T-cell (primary cell): ENCODE measurements at places on chromosomes 3 and 15.
A peak's percentile ranks its signal among the peaks of the same experiment; 100 is the strongest.

DNA sequence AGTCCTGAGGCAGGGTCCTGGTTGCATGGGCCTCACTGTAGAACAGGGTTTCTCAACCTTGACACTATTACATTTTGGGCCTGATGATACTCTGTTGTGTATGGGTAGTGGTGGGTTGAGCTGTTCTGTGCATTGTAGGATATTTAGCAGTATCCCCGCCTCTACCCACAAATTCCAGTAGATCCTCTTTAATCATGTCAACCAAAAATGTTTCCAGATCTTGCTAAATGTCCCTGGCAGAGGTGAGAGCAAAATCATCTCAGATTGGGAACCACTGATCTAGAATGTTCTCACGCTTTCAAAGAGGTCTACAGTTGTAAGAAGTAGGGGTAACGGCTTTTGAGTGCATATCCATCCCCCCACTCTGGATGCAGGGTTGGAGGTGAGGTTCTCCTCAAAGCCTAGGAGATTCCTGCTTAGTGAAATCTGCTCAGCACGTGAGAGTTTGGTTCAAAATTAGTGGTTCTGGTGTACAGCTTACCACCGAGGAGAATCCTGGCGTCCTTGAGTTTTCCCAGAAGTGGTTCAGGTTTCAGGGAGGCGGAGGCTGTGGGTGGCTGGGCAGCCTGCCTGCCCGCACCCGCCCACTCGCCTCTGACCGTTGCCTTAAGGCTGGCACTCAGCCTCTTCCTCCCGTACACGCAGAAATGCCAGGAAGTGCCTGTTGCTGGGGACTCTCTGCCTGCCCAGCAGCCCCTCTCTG is 5.3 kb downstream of the ACVR2B start:
- H3K36me3 ChIP-seq, result no peaks in the 10 kb centered on the region
- H3K27me3 ChIP-seq, result no peaks in the 10 kb centered on the region
- H3K4me3 ChIP-seq, result no peak overlapping the region
- no peak for DNase-seq

GRCh38 chr3:195542316-195542697 is 818 bp downstream of the PPP1R2 start:
- H3K4me3 ChIP-seq, result peak overlapping the region; percentile 93
- H3K4me1 ChIP-seq, result peaks cover 70% of the 10 kb centered on the region
- H3K27ac ChIP-seq, result peak overlapping the region; percentile 94
- H3K27me3 ChIP-seq, result no peaks in the 10 kb centered on the region
- DNase-seq, result no peak
- H3K36me3 ChIP-seq, result no peaks in the 10 kb centered on the region

GRCh38 chr3:50436114-50436674 is 67.2 kb downstream of the CACNA2D2 start:
- H3K36me3 ChIP-seq, result no peaks in the 10 kb centered on the region
- no peak overlapping the region for H3K4me3 ChIP-seq
- DNase-seq, result peak; percentile 75
- H3K27me3 ChIP-seq, result peaks cover 25% of the 10 kb centered on the region
- no peak overlapping the region for H3K27ac ChIP-seq

- no peaks in the 10 kb centered on the region for H3K36me3 ChIP-seq
- no peak overlapping the region for H3K4me3 ChIP-seq
- no peak overlapping the region for H3K27ac ChIP-seq
These were observed 11.3 kb downstream of the STAB1 start for GRCh38 chr3:52506266-52506966.

DNA sequence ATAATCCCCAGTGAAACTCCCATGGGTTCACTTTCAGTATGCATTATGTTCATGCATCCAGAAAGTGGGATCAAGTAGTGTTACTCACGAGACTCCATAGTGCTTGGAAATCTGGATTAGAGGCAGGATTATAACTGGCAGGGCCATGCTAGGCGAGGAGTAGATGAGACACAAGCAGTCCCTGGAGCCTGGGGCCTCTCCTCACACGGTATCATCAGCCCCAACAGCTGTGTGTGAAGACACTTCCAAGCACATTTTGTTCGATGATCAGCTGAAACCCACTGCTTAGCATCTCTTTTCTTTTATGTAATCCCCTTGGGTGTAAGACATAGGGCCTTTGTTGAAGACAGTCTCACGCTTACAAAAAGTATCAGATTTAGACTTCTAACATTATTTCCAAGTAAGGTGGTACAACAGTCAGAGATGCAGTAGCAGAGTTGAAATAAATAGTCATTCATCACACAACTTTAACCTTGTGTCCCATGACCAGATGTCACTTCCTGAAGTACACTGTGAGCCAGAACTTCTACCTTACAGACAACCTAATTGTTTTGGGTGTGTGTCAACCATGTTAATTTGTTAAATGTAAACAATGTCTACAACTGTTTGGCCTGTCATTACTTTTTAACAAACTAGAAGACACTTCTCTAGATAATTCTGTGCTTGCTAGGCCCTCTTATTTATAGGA is 116.9 kb downstream of the GADL1 start:
- H3K4me3 ChIP-seq, result no peak overlapping the region
- DNase-seq, result no peak
- no peak overlapping the region for H3K27ac ChIP-seq
- H3K36me3 ChIP-seq, result no peaks in the 10 kb centered on the region

DNA sequence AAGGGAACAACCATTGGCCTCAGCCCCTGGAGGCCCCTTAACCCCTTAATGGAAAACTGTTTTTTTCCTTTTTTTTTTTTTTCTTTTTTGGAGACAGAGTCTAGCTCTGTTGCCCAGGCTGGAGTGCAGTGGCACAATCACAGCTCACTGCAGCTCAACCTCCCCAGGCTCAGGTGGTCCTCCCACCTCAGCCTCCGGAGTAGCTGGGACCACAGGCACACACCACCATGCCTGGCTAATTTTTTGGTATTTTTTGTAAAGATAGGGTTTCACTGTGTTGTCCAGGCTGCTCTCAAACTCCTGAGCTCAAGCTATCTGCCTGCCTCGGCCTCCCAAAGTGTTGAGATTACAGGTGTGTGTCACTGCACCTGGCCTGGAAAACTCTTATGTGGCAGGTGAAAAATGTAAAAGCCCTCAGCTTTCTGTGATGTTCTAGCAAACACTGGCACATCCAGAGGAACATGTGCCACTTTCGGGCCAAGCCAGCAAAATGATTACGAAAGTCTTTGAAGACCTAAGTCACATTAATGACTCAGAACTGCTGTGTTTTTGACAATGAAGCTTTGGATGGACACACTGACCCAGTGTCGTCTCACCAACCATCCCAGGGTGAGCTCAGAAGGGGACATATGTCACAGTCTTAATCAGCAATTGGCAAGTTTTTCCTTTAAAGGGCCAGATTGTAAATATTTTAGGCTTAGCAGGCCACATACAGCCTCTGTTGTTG is 189.3 kb upstream of the TPM1 start:
- DNase-seq, result no peak
- H3K4me3 ChIP-seq, result no peak overlapping the region
- H3K27ac ChIP-seq, result no peak overlapping the region
- H3K27me3 ChIP-seq, result no peaks in the 10 kb centered on the region
- H3K36me3 ChIP-seq, result no peaks in the 10 kb centered on the region

GRCh38 chr3:121529308-121529707 is 16.5 kb downstream of the POLQ start:
- no peak overlapping the region for H3K4me3 ChIP-seq
- H3K4me1 ChIP-seq, result no peaks in the 10 kb centered on the region
- DNase-seq, result no peak
- H3K36me3 ChIP-seq, result no peaks in the 10 kb centered on the region
- no peaks in the 10 kb centered on the region for H3K27me3 ChIP-seq
- H3K27ac ChIP-seq, result no peak overlapping the region

GRCh38 chr3:132368962-132369361 is 48.3 kb upstream of the DNAJC13 start:
- H3K4me3 ChIP-seq, result no peak overlapping the region
- peaks cover 3% of the 10 kb centered on the region for H3K27me3 ChIP-seq
- DNase-seq, result no peak
- no peaks in the 10 kb centered on the region for H3K4me1 ChIP-seq

- no peaks in the 10 kb centered on the region for H3K27me3 ChIP-seq
- H3K4me1 ChIP-seq, result no peaks in the 10 kb centered on the region
- H3K4me3 ChIP-seq, result no peak overlapping the region
- H3K27ac ChIP-seq, result no peak overlapping the region
- no peak for DNase-seq
These were observed 26.4 kb upstream of the DOCK3 start for GRCh38 chr3:50648313-50648712.

DNA sequence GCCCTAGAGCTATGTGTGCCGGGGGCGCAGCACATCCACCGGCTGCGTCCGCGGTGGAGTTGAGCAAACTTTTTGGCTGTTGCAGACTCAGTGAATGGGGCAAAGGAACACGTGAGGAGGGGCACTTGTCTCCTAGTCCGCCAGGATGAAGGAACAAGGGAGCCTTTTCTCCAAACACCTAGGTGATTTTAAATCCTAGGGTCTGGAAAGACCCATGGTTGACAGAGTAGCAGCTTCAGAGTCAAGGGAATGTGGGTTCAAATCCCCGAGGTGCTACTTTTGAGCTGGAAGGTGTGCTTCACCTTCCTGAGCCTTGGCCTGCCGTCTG is 648 bp downstream of the ACAN start:
- H3K4me1 ChIP-seq, result peaks cover 3% of the 10 kb centered on the region
- H3K27me3 ChIP-seq, result peaks cover 67% of the 10 kb centered on the region
- H3K36me3 ChIP-seq, result no peaks in the 10 kb centered on the region
- H3K4me3 ChIP-seq, result no peak overlapping the region

GRCh38 chr3:164375538-164375937 is 702.8 kb downstream of the SI start:
- DNase-seq, result no peak
- no peak overlapping the region for H3K4me3 ChIP-seq
- H3K36me3 ChIP-seq, result no peaks in the 10 kb centered on the region
- no peaks in the 10 kb centered on the region for H3K4me1 ChIP-seq
- H3K27me3 ChIP-seq, result no peaks in the 10 kb centered on the region
